ENCODE measurements at places on chromosomes 4 and X.

- DNase-seq = no peak
Observed at GRCh38 chr4:123599920-123600810, 203.6 kb downstream of the SPRY1 start.

DNA sequence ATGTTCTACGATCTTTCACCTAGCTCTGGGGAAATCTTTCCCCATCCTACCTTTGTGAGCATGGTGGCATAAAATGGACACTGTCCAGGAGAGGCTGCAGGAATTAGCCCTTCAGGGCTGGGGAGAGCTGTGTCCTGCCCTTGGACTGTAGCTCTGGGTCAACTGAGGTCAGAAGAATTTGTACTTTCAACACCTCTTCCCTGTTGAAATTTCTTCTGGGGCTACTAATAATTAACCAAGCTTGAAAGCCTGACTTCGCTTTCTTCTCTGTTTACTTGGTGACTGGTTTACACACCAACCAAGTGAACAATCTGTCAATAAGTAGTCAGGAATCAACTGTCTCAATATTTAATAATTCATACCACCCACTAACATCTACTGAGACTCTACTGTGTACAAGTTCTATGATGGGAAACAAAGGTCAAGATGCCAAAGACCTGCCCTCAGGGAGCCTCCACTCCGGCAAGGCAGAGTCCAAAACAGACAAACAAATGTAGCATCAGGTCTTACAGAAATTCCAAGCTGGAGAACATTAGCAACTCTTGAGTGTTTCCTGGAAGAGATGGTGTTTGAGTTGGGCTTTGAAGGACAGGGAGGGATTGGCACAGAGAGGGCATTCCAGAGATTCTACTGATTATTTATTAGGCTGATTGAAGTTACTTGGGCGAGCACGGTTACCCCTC, 113.1 kb downstream of the ENPP6 start:
- no peak for DNase-seq

DNA sequence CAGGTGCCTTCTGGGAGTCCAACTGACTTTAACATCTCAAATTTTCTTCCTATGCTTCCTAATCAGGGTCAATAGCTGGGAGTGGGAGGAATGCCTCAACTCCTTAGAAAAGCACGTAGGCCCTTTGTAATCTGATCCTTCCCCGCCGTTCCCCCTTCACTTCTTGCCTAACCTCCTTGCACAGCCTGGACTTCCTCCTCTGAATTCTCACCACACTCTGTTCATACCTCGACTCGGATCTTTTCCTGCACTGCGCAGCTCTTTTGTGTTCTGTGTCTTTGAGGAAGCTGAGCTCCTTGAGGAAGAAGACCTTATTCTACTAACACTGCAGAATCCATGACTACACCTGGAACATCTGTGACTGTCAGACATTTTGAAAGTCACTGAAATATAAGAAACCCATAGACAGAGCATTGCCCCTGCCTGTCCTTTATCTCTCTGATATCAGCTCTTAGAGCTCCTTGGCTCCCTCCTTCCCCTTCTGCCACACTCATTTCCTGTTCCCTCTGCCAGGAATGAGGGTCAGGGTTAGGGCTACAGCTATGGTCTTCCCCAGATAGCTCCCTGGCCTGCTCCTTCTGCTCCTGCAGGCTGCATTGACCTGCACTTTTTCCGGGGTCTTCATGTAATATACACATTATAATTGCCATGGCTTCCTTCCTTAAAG, 140.2 kb upstream of the LDB2 start:
- DNase-seq = no peak

- no peak for DNase-seq
Observed at GRCh38 chr4:60223208-60223923, 976.8 kb upstream of the ADGRL3 start.

- DNase-seq = no peak
Observed at GRCh38 chr4:179836179-179837075, 2394.2 kb upstream of the AGA start.

- no peak for DNase-seq
Observed at GRCh38 chr4:67549123-67549522, 3.8 kb upstream of the CENPC start.

DNA sequence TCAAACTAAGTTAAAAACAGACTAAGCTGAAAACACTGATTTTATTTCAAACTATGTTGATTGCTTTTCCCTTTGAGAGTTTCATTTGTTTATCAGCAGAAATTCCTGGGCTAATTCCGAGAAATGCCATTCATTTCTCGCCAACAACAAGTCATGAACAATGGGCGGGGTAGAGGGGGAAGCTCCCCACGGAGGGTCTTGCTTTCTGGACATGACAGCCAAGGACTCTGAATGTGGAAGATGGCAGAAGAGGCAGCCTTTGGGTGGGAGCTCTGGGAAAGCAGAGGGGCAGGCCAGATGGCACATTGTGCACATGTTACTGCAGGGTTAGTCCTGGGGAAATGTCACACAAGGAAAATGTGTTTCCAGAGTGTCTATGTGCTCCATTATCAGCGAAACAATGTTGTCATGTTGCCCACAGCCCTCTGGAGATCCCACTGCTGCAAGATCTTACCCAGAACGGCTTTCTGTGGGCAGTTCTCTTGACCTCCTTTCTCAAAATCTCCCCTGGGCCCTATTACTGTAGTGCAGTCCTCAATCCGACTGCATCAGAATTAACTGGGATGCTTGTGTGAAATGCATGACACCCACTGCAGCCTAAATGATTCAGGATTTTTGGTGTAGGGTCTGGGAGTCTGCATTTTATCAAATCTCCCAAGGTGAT, 45.0 kb downstream of the CHRDL1 start:
- no peak for DNase-seq

GRCh38 chr4:142671516-142671915, 174.6 kb downstream of the INPP4B start:
- no peak for DNase-seq

DNA sequence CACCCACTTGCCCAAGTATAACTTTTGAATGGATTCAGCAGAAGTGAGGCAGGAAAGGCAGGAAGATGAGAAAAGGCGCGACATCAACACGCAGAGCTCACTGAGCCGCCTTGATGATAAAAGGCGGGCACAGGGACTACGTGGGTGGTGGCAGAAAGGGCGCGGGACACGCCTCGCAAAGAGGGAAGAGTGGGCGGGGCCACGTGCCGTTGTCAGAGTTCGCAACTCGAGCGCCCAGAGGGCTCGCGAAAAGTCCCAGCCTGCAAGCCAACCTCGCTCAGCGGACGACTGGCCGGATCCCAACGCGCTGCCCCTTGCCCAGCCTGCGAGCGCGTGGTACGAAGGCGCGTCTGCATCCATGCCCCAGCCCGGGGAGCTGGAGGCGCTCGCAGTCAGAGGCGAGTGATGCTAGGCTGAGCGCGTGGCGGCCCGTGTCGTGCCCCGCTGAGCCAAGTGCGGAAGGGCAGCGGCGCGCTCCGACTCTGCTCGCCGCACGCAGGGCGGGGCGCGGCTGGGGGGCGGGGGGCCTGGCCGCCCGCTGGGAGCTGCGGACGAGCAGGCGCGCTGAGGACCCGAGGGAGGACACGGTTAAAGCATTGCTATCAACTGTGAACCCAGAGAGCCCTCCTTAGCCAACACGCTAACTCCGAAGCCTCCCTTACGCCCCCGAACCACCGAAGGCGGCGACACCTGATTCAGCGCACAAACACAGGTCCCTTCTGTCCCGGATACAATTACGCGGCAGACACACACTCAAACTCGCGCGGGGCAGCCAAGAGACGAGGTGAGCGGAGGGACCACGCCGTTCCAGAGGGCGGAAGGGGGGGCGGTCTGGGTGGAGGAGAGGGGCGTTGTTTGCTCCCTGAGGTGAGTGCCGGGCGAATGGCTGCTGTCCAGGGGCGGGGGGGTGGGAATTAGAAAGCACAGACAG, at the start of gene UGT8:
TSS of gene UGT8 (plus strand) at position 617 of the 931 bp plus-strand sequence. CDS start 24,074 bp downstream, outside the sequence.
- DNase-seq = peak; percentile 27

- no peak for DNase-seq
Observed at GRCh38 chr4:14025111-14025510, 397.6 kb upstream of the BOD1L1 start.

DNA sequence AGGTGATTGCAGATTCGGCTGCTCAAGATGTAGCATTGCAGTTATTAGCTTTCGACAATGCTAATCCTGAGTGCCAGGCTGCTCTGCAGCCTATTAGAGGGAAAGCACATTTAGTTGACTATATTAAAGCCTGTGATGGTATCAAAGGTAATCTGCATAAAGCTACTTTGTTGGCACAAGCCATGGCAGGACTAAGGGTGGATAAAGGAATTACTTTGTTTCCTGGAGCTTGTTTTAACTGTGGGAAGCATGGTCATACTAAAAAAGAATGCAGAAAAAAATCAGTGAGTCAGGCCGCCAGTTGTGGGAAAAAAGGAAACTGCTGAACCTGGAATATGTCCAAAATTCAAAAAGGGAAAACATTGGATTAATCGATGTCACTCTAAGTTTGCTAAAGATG, 154.9 kb upstream of the TECRL start:
- DNase-seq = no peak

DNA sequence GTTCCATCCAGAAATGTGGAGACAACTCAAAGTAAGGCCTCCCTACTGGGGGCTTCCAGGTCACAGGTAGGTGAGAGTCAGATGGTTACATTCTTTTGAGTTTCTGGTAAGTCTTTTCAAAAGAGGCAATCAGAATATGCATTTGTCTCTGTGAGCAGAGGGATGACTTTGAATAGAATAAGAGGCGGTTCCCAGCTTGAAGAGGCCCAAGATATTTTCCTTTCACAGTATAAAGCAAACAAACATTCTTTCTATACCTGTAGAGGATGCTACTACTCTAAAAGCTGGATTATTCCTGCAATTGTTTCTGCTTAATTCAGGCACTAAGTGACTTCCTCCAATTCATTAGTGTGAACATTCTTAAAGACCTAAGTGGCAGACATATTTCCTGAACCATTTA, 44.4 kb downstream of the DIAPH2 start:
- DNase-seq = no peak

DNA sequence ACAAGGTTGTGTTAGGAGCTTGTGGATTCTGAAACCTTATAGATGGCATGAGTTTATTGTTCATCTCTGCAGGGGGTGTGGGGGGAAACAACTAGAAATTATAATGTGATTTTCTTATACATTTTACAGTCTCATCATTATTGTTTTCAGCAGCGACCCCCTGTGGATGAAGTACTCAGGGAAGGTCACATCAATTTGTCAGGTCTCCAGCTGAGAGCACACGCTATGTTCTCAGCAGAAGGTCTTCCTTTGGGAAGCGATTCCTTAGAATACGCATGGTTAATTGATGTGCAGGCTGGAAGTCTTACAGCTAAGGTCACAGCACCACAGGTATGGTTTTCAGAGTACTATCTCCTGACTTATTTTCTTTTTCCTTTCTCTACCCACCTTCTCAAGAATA, 72.2 kb downstream of the BLTP1 start:
- DNase-seq = no peak

DNA sequence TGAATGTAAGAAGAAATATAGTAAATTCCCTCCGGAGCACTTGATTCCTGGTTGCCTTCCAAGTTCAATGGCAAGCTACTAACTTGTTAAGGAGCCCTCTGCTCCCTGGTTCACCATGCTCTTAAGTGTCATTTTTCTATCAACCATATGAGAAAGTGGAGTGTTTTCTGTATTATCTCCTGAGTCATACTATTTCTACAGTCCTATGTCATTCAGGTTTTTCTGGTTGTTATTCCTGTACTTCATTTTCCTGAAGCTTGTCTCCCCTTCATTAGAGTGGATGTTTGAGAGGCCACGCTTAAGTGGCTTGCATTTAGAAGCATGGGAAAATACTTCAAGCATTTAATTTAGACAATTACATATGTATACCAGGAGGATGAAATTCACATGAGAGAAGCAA, 14.7 kb upstream of the EPGN start:
- no peak for DNase-seq

DNA sequence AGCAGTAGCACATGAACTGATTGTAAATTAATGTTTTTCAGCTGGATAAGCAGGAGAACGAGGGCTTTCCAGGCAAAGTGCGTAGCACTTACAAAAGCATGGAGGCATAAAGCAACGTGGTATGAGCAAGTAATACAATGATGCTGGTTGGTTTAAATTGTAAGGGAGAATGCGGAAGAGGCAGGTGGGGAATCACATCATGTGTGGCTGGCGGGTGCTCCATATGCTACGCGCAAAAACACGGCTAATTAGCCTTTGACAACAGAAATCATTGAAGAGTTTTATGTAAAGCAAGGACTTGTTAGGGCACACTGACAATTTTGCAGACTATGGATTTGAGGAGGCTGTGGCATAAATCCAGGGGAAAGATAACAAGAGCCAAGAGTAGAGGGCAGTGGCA, 14.6 kb downstream of the SYTL4 start:
- DNase-seq = no peak

DNA sequence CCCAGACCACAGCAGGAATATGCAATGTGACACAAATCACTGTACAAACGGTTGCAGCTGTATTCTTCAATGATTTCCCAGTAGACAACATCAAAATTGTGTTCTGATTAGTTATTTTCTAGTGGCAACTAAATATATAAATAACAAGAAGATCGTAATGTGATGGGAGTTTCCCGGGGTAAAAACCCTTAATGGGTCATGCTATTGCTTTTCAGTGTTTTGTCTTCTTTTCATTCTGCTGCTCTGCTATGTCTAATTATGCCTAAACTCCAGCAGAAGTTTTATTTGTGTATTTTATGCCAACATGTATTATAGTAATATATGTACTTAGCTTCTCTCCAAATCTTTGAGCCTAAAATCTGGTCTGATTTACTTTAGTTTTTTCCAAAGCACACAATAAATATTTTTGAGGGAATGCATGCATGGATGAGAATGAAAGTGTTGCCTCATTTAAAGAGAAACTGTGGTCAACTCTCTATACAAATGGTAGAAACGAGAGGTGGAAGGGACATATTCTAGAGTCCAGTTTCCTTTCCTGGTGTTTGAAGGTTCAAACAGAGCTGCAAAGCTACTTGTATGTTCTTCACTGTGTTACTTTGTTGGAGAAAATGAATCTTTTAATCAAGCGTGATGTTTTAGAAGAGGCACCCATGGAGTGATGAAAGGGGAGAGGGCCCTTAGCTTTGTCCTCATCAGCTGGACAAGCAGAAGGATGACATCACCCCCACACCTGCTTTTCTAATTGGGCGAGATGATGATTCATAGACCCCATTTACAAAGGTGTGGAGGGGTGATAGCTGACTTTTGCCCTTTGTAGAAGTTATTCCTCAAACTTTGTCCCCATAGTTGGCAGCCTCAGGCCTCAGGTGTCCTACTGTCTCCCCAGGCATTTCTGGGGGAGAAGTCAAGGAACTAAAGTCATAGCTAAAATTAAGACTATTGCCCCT, 129.7 kb downstream of the FRAS1 start:
- no peak for DNase-seq

DNA sequence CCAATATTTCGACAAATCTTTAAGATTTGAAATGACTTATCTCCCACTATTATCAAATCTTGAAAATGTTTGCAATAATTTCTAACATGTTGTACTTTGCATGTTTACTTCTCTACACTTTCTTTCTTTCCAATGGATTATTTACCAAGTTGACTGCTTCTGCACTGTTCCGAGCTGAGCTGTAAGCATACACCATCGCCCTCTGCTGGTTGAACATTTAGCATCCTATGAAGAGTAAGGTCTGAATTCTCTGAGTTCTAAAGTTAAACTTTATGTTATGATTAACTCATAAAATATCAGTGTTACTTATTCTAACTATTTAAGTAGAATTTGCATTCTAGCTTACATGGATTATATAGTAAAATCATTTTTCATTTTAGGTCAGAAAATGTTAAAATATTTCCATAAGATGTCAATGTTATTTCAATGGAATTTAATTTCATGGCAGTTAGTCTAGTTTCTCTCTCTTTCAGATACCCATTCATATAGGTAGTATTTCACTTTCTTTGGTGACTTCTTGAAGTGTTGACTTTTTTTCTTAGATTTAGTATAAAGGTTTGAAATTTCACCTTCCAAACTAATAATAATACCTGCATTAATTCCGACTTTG, 137.4 kb downstream of the DKK2 start:
- no peak for DNase-seq

Data from stimulated activated CD4-positive, alpha-beta T cell treated with anti-CD3 and anti-CD28 coated beads, TNF-alpha, amount 100 ng/mL, for 4 hours (primary cell).